ENCODE measurements at places on chromosomes 12 and 14.

DNA sequence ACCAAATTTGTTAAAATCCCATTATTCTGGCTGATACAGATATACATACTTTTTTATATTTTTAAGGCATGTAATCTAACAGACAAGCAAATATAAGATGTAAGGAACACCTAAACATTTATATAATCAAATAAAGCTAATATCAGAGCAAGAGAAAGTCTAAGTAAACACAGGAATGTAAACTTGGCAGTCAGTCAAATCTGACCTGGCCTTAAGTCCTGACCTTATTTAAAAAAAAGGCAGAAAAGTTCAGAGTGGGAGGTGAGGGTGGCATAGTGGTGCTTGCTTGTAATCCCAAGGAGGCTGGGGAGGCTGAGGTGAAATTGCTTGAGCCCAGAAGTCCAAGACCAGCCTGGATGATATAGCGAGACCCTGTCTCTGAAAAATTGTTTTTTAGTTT, 152.6 kb downstream of the DERA start:
- DNase-seq: no peak

GRCh38 chr14:35351897-35352273, 52.7 kb downstream of the NFKBIA start:
- no peak for DNase-seq

DNA sequence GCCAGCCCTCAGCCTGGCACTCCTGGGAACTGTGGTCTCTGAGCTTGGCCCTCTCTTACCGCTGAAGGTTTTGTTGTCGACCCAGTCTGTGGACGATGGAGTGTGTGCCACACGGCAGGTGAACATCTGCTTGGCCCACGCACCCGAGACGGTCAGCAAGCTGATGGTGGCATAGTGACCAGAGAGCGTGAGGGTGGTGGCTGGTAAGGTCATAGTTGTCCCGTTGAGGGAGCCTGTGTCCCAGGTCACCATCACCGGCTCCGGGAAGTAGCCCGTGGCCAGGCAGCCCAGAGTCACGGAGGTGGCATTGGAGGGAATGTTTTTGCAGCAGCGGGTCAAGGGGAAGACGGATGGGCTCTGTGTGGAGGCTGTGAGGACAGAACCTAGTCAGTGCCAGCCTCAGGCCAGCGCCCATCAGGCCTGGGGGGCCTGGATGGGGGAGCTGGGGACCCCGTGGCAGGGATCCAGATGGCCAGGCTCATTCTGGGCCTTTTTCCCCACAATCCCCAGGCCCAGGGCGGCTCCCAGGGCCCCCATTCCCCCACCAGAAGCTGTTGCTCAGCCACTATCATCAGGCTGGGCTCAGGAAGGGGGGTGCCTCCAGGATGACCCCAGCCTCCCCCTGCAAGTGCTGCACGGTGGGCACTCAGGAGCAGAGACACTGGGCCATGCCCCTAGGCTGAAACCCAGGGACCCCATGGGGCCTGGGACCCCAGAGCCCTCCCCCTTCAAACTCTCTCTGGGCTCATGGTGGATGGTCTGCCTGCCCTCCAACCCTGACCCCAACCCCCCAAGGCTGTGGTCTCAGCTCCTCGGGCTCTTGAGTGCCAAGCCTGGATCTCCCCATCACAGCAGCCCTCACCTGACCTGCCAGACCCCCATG, 75.2 kb downstream of the TMEM121 start:
- no peak for DNase-seq

- no peak for DNase-seq
Measured at GRCh38 chr12:104669851-104670337, 213.1 kb downstream of the CHST11 start.

- no peak for DNase-seq
Measured at GRCh38 chr12:113097716-113098440, 37.7 kb downstream of the RASAL1 start.

DNA sequence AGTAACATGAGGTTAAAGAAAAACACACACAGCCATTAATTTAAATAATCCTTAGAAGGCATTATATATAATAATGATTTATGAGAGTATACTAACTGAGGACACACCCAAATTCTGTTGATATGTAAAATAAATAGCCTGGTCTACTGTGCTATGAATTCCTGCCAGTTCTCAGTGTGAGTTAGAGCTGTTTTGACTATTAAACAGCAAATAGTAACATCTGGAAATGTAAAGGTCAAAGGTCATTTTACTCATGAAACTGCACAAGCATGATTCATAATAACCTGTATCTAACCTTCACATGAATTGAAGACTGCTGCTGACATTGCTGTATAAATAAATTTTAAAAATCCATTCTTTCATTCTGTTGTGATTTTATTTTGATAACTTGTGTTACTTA, 966.7 kb downstream of the SLC6A15 start:
- DNase-seq: peak; percentile 39

- DNase-seq: no peak
Measured at GRCh38 chr12:128004383-128004938, 262.5 kb upstream of the TMEM132C start.

GRCh38 chr14:39568809-39569538, 136.7 kb upstream of the FBXO33 start:
- no peak for DNase-seq

GRCh38 chr12:113420996-113421595, 1.1 kb upstream of the SDSL start:
- DNase-seq: no peak

- no peak for DNase-seq
Measured at GRCh38 chr12:69066492-69067373, 133.8 kb upstream of the CPM start.

DNA sequence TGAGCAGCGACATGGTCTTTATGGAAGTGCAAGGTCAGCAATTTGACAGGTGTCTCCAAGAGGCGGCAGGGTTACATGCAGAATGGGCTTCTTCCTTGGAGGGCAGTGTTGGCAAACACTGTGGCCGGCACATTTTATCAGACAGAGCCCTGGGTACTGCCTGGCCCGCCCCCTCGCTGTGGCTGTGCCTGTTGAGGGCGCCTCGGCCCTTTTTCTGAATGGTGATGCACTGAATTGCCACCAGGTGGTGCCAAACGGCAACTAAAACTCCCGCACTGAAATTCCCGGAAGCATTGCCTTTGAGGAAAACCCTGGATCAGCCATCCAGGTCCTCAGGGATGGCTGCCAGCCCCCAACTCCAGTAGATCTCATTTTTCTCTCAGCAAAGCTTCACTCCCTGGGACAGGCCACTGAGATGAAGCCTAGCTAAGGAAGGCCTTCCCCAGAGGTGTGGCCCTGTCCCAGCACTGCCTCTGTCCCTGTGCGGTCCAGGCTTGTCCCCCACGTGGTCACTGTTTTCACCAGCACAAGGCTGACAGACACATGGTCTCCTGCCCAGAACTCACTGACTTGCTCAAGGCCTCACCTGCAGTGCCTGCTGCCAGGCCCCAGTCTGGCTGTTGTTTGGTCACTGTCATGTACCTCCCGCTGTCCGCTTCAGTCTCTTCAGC, 73.6 kb downstream of the TESC start:
- DNase-seq: peak; percentile 69

- no peak for DNase-seq
Measured at GRCh38 chr14:75030147-75030546, 21.1 kb downstream of the MLH3 start.

DNA sequence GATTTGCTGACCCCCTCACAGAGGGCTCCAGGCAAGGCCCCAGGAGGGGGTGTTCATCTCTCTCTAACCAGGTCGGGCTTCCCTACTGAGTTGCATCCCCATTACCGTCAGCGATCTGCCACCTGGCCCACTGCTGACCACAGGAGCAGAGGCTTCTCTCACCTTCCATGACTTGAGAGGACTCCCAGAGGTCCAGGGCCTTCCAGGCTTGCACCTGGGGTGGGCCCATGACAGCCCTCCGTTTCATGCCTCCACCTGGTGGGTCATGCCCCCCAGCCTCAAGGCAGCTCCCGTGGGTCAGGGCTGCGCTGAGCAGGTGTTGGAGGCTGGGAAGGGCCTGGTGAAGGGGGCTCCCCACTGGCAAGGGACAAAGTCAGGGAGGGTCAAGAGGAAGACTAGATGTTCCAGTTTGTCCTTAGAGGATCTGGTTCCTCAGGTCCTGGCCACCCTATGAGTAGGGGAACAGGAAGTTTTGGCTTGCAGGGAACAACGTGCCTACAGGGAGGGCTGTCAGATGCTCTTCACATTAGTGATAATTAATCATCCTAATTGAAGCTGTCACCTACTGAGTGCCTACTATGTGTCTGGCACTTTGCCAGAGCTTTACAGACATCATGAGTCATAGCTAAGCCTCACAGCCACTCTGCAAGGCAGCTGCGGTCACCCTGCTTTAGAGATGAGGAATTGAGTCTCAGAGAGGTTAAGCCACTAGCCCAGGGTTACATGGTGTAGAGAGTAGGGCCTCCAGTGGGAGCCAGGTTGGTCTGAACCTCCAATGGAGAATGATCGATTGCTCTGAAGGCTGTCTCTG, 13.8 kb downstream of the NFKBIA start:
- DNase-seq: peak; percentile 51

DNA sequence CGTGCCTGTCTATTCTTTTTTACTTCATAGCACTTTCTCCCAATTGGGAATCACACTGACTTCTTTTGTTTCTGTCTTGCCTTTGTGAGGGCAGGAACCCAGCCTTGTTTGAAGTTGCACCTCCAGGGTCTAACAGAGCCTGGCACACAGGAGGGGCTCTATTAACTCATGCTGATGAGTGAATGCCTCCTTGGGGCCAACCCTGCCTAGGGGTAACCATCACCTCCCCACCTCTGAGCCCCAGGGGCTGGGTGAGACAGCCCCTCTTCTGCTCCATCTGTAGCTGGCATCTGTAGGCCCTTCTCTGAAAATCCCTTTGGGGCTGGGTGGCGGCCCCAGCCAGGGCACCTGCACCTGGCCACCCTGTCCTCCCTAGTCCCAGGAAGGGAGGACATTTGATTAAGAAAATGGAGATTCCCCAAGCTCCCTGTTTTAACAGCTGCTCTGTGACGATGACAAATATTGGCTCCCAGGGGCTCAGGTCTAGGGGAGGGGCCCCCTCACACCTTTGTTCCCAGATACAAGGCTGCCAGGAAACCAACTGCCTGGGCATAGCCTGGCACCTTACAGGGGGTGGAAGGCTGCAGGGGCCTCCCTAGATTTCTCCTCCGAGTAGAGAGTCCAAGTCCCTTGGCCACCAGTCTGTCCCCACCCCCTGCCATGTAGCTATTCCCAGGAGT, 11.8 kb downstream of the TAMALIN start:
- no peak for DNase-seq

DNA sequence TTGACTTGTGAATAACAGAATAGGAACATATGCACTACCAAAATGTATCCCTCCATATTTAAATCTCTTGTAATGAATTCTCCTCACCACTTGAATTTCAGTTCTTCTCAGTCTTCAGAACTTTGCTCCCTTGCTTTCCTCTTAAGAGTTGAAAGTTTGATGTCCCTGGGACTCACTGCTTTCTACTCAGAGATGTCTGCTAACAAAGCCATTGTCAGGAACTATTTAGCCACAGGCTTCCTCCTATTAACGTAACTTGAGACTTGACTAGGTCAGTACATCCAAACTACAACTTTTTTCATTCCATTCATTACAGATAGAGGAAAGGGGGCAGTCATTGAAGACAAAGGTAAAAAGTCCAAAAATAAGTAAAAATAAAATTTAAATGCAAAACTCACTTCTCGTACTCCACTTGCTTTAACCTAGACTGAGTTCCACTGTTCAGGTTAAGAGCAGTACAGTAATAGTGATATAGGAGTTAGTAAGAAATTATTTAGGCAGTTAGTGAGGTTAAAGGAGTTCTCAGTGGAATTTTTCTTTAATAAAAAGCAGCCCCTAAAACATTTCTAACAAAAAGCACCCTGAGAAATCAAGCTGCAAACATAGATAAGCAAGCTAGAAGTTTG, 364.2 kb downstream of the SOX5 start:
- no peak for DNase-seq

- peak; percentile 48 for DNase-seq
Measured at GRCh38 chr12:117854339-117855012, 114.3 kb downstream of the KSR2 start.

DNA sequence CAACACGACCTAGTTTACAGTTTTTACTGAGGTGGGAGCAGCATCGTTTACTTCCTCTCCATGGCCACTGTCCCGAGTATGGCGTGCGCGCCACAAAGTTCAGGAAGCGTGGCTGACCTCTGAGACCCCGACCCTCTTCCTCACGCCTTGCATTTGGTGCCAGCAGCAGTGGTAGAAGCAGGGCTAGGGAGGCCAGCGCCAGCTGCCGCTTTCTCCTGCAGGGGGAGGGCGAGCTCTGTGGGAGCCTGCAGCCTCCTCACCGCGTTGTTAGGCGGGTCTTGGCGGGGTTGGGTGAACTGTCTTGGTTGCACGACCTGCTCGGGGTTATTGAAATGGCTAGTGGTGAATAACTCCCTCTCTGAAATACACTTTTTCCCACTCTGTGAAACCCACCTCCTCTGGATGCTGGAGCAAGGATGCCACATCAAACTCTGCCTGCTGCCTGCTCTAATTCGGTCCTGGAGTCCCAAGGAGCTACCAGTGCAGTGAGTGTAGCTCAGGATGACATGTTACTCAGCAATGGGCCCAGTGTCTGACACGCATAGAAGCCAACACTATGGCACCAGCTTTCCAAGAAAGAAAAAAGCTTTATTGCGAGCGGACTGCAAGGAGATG, 22.3 kb upstream of the TDRD9 start:
- no peak for DNase-seq

DNA sequence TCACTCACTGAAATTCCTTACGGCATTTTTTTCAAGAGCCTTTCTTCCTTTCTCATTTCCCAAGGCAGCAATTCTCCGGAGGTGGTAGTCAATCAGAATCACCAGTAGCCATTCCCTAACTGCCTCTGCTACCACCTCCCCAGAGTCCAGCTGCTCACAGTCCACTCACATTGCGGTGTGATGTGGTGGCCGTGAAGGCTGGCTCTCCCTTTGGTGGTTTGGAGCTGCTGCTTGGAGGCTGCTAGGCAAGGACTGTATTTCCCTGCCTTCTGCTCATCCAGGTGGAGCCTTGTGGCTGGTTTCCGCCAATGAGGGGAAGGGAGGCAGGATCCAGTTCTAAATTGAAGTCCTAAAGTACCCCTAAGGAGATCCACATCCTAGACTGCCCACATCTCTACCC, 222.0 kb downstream of the ANO2 start:
- no peak for DNase-seq

- DNase-seq: peak; percentile 68
Measured at GRCh38 chr14:96167224-96168148, 37.2 kb upstream of the BDKRB2 start.

- no peak for DNase-seq
Measured at GRCh38 chr14:76413962-76414600, 38.1 kb downstream of the ESRRB start.

- DNase-seq: peak; percentile 12
Measured at GRCh38 chr14:23045419-23046357, 3.7 kb downstream of the PSMB11 start.

GRCh38 chr12:50734409-50735263, 29.3 kb upstream of the ATF1 start:
- DNase-seq: peak; percentile 48

GRCh38 chr14:101600336-101600890, 39.1 kb downstream of the DIO3 start:
- no peak for DNase-seq

- no peak for DNase-seq
Measured at GRCh38 chr14:49931523-49931922, 38.6 kb downstream of the ARF6 start.

- peak; percentile 91 for DNase-seq
Measured at GRCh38 chr12:64083285-64084210, 138.5 kb downstream of the KICS2 start.

All from fibroblast of skin of scalp (primary cell).